ENCODE measurements at places on chromosomes 16 and 17.

DNA sequence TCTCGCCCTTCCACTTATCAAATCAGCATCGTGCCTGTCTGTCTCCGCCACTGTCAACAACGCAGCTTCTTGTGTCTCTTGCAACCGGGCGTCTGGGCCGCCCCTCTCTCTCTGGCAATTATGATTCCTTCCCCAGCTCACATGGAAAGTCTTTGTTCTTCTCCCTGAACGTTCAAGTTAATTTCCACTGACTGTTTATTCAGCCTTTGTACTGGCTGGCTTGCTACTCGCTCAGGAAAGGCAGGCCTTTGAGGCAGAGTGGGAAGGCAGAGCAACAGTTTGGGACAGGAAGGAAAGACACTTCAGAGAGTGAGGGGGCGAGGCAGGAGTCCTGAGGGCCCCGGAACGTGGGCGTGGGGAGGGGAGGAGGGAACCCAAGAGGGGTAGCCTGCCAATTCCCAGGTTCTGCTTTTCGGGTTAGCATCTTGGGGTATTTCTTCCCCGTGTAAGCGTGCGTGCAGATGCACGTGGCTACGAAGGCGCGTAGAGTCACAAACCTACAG, 50.8 kb downstream of the AKAP1 start:
- DNase-seq = no peak

DNA sequence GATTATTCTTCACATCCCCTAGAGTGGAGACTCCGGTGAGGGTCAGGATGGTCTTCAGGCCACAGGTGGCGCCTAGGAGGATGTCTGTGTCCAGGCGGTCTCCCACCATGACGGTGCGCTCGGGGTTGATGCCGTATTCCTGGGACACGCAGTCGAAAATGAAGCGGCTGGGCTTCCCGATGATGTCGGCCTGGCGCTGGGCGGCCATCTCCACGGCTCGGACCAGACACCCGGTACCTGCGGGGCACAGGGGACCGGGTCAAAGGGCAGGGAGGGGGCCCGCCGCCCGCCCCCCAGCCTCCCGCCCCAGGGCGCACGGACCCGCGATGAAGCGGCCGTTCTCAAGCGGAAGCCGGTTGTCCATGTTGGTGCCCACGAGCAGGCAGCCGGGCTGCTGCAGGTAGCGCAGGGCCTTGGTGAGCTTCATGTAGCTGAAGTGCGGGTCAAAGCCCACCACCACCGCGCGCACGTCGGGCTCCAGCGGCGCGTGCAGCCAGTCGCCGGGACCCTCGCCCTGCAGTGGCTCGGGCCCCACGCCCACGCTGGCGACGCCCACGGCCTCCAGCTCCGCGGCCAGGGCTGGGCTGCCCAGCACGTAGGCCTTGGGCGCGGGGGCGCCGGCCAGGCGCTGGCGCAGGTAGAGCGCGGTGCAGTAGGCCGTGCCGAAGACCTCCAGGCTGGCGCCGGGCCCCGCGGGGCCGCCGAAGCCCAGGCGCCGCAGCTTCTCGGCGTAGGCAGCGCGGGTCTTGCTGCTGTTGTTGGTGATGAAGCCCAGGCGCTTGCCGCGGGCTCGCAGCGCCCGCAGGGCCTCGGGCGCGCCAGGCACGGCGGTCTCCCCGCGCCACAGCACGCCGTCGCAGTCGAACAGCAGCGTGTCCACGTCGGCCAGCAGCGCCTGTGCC, 572 bp downstream of the PGP start:
- DNase-seq = no peak

GRCh38 chr17:74153821-74154430, 49.6 kb upstream of the RPL38 start:
- no peak for DNase-seq

- no peak for DNase-seq
Measured at GRCh38 chr16:984121-984694, 2.6 kb downstream of the SOX8 start.

DNA sequence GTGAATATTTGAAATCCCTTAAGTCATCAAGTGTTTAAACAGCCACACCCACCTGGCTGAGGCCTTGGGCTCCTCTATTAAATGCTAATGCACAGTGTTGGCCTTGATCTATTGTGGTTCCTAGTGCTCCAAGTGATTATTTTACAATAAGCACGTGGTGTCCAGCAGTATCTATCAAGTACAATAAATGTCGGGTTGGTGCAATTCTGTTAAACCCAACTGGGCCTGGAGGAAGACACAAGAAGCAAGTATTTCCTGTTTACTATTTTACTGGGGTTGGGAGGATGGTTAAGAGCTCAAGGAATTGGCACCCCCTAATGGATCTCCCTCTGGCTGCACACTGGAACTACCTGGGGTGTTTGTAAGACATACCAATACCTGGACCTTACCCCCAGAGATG, 72.1 kb upstream of the HNF1B start:
- no peak for DNase-seq

DNA sequence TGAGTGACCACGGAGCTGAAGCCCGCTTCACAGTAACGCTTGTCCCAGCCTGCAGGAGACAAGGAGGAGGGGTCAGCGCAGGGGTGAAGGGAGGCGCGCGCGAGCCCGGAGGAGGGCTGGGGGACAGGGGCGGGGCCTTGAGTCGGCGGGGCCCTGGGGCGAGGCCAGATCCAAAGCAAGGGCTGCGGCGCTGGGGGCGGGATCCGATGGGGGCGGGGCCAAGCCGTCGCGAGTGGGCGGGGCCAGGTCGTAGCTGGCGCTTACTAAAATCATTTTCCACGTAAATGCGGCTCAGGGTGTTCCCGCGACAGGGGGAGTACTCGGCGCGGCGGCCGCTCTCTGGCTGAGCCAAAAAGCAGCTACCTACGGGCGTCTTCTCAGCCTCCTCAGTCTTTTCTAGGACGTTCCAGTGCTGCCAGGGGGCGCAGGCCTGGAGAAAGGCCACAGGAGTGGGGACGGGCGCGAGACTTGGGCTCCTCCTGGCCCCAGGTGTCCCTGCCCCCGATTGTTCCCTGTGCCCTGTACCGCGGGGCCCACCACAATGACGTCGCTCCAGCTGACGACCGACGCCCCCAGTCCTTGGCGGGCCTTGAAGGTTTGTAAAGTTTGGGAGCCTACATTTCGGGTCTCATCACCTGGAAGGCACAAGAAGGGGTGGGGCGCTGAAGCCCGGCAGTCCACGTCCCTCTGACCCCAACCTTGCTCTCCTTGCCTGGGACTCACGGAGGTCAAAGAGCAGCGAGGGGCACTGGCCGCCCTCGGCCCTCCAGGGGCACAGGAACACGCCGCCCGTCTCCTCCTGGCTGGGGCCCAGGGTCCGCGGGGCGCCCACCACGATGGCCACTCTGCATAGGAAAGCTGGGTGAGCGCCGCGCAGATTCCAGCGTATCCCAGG, 3.9 kb downstream of the ITGA2B start:
- peak; percentile 73 for DNase-seq

DNA sequence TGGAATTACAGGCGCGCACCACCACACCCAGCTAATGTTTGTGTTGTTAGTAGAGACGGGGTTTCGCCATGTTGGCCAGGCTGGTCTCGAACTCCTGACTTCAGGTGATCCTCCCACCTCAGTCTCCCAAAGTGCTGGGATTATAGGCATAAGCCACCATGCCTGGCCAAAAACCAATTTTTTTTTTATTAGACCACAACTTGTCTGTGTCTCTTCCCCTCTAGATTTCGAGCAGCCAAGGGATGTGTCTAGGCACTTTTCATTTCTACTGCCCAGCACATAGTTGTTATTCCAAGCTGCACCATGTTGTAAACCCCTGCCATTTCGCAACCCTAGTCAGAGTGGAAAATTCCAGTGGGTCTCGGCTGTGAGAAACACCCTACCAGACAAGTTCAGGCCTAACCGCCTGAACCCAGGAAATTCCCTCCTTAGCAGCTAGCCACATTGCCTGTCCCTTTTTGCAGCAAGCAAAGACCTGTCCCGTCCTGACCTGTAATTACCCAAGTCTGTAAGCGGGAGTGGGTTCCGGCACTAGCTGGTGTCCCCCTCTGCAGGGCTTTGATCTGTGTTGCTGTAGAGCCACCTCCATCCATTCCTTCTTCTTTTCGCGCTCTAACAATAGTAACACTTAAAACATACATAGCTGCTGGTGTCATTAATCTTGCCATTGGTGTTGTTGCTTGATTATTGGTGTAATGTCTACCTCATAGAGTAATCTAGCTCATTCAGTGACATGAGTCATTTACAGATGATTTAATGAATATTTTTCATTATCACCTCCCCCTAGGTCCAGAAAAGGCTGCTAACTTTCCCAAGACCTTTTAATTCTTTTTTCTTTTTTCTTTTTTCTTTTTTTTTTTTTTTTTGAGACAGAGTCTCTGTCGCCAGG, 77.3 kb upstream of the ATF7IP2 start:
- DNase-seq = no peak

- no peak for DNase-seq
Measured at GRCh38 chr16:74080311-74080710, 216.3 kb upstream of the PSMD7 start.

DNA sequence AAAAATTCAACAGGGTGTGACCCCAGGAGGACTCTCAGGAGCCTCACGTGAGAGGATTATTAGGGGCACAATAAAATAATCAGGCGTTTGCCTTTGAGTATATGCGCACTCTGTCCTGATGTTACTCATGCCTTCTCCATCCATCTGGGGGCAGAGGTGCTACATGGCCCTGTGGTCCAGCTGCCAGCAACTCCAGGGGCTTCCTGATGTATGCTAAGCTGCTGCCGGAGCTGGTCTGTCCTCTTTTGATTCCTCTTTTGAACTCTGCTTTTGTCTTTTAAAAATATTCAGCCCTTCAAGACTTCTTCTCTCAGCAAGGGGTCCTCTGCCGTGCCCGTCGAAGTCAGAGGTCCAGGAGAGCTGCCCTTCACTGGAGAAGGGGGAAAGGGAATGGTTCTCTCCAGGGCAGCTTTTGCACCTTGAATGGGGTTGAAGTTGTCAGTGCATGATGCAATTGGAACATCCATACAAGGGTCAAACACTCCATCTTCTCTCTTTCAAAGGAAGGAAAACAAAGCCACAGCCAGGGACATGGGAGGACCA, 431.4 kb downstream of the SHISA9 start:
- no peak for DNase-seq

GRCh38 chr16:70691223-70692129, 5.6 kb upstream of the MTSS2 start:
- no peak for DNase-seq

- no peak for DNase-seq
Measured at GRCh38 chr16:10981697-10982216, 37.4 kb downstream of the CLEC16A start.

GRCh38 chr17:15083225-15083624, 181.9 kb downstream of the PMP22 start:
- no peak for DNase-seq

GRCh38 chr17:63096426-63096825, 130.4 kb downstream of the TANC2 start:
- DNase-seq = no peak

GRCh38 chr17:357644-358043, 5.0 kb upstream of the RPH3AL start:
- no peak for DNase-seq

- no peak for DNase-seq
Measured at GRCh38 chr17:33525186-33525585, 232.1 kb upstream of the ASIC2 start.

GRCh38 chr17:17926840-17927449, 45.3 kb downstream of the TOM1L2 start:
- no peak for DNase-seq

- DNase-seq = no peak
Measured at GRCh38 chr16:21283521-21284289, 5.6 kb upstream of the CRYM start.

GRCh38 chr17:41008811-41009210, at the start of gene KRTAP3-1:
TSS of gene KRTAP3-1 (minus strand) at chr17:41009128. CDS start at chr17:41009074, 54 bp downstream.
- no peak for DNase-seq

DNA sequence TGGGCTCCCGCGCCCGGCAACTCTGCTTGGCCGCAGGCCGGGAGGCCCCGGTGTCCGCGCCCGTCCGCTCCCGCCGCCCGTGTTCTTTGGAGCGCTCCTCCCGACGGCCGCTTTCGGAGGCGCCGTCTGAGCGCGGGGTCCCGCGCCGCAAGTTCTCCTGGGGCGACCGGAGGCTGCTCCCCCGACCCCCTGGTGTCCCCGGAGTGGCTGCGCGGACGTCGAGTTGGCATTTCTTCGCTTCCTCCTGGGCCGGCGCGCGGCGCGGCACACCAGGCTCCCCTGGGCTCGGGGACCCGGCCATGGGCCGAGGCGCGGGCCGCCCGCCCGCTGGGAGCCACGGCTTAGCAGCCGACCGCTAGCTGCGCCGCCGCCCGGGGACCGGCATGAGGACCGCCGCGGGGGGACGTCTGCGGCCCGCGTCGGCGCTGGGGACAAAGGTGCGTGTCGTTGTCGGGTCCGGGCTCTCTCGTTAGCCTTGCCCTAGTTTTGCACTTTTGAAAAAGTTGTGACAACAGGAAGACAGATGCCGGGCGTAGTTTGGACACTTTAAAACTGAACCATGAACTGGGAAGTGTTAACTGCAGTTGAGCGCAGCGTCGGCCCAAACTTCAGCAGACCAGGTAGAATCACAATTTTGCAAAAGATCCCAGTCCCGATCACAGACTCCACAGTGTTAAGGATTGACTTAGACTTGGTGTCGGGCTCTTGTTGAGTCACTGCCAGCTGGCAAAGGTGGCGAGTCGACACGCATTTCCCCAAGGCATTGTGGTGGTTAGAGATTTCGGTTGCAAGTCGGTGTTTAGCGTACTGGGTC, 700 bp downstream of the UBN1 start:
- no peak for DNase-seq

DNA sequence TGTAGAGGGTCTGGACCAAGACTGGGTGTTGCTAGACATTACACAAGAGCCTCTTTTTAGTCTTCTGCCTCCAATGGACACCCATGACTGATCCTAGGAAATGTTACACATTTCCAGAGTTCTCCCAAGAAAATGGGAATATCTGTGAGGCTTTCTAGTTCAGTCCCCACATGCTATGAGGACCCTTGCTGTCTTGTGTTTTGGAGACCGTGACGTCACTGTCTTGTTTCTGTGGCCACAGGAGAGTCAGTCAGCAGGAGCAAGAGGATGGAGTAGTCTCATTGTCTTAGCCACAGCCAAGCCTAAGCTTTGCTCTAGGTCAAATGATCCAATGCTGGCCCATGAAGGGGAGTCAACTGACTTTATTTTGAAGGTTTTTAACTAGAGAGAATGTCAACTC, 820.1 kb upstream of the RBFOX1 start:
- DNase-seq = no peak

DNA sequence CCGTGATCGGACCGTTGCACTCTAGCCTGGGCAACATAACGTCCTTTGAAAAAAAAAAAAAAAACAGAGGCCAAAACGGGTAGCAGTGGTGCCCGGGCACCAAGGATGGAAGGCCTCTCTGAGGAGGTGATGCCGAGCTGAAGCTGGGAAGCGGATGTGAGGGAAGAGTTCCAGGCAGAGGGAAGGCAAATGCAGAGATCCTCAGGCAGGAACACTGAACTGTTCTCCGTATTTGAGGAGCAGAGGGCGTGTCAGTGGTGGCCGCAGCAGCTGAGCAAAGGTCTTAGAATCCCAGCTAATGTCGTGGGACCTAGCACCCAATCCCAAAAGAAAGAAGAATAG, 656 bp upstream of the KCTD13 start:
- no peak for DNase-seq

GRCh38 chr17:46832331-46832821, 13.9 kb upstream of the WNT3 start:
- no peak for DNase-seq

- DNase-seq = no peak
Measured at GRCh38 chr16:22677024-22677830, 136.7 kb upstream of the HS3ST2 start.

- no peak for DNase-seq
Measured at GRCh38 chr17:68737761-68738443, 136.7 kb upstream of the FAM20A start.

- DNase-seq = no peak
Measured at GRCh38 chr16:54987081-54987480, 56.4 kb downstream of the IRX5 start.

- no peak for DNase-seq
Measured at GRCh38 chr17:21774263-21774662, 81.9 kb downstream of the KCNJ18 start.

GRCh38 chr16:71645450-71645849, 19.5 kb downstream of the MARVELD3 start:
- DNase-seq = no peak
